ENCODE measurements at places on chromosomes 5 and 9.

- DNase-seq = no peak
These were observed 27.2 kb downstream of the ENC1 start for GRCh38 chr5:74613283-74613682.

- no peak for DNase-seq
These were observed 255.1 kb downstream of the MAT2B start for GRCh38 chr5:163760498-163760897.

- no peak for DNase-seq
These were observed 139.3 kb upstream of the NR3C1 start for GRCh38 chr5:143542798-143543144.

GRCh38 chr5:179533907-179534306 is 16.4 kb upstream of the RUFY1 start:
- no peak for DNase-seq

GRCh38 chr5:132687995-132688394 is 14.2 kb downstream of the IL4 start:
- DNase-seq = peak; percentile 29

- no peak for DNase-seq
These were observed 16.9 kb upstream of the TMEM250 start for GRCh38 chr9:136135326-136136126.

- no peak for DNase-seq
These were observed 264.2 kb downstream of the MAST4 start for GRCh38 chr5:66860199-66860975.

GRCh38 chr9:110081395-110081794 is 126.6 kb downstream of the C9orf152 start:
- no peak for DNase-seq

DNA sequence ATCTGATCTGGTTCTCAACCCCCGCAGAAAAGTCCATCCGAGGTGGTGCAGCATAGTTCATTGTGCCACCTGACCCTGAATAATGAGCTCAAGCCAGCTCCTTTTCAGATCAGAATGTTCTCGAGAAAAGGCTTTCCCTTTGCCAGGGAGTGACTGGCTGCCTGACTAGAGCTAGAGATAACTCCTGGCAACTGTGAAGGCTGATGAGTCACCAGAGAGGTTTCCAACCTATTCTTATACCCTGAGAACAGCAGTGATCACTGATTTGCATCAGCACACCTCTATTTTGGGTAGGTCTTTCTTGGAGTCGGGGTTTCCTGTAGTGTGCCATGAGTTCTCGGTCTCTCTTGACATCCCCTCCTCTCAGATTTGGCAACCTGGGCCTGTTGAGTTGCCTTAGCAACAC is 127.9 kb downstream of the PIK3R1 start:
- DNase-seq = no peak
